Activated naive CD8-positive, alpha-beta T cell treated with anti-CD3 and anti-CD28 coated beads, Interleukin-2, amount 10 ng/mL, durations not matched to agents 7 days and 5 days (primary cell): ENCODE measurements at places on chromosomes 4 and X. TPM values are rescaled to one million over a fixed set of nuclear protein-coding genes. Genes with fewer than 3 reads are reported as not detected.

GRCh38 chrX:1307626-1308340 lies 28.8 kb upstream of the IL3RA start:
- no peaks in the 10 kb centered on the region for H3K27me3 ChIP-seq
- H3K27ac ChIP-seq = no peak overlapping the region
- H3K4me1 ChIP-seq = no peaks in the 10 kb centered on the region
- H3K36me3 ChIP-seq = no peaks in the 10 kb centered on the region
- DNase-seq = no peak

GRCh38 chr4:184940500-184940899 lies 77.8 kb upstream of the HELT start:
- no peak overlapping the region for H3K27ac ChIP-seq
- no peaks in the 10 kb centered on the region for H3K4me1 ChIP-seq
- peaks cover 18% of the 10 kb centered on the region for H3K27me3 ChIP-seq
- no peak overlapping the region for H3K4me3 ChIP-seq

DNA sequence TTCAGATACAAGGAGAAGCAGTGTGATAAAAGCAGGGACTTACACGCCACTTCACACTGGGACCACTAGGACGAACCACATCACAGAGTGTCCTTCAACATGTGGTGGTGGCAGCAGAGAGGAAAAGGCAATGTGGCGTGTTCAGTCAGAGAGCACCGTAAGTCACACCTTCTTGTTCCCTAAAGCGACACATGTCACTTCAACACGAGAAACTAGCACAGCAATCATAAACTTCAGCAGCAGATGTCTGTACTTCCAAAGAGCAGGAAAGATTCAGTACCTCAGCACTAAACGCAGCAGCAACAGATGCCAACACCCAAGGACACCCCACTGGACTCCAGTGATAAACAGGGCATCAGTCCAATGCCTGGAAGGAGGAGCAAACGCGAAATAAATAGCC lies 96.7 kb downstream of the AREG start:
- no peak for DNase-seq
- no peak overlapping the region for H3K27ac ChIP-seq
- H3K27me3 ChIP-seq = peaks cover 6% of the 10 kb centered on the region

GRCh38 chr4:148268835-148269234 lies 173.4 kb downstream of the NR3C2 start:
- H3K27me3 ChIP-seq = no peaks in the 10 kb centered on the region
- H3K36me3 ChIP-seq = peaks cover 5% of the 10 kb centered on the region
- DNase-seq = no peak
- no peaks in the 10 kb centered on the region for H3K4me1 ChIP-seq
- H3K27ac ChIP-seq = no peak overlapping the region
- no peak overlapping the region for H3K4me3 ChIP-seq

- no peaks in the 10 kb centered on the region for H3K36me3 ChIP-seq
- peaks cover 44% of the 10 kb centered on the region for H3K27me3 ChIP-seq
- H3K27ac ChIP-seq = no peak overlapping the region
- no peak for DNase-seq
Measured at GRCh38 chr4:168881781-168882420, 128.2 kb downstream of the CBR4 start.

DNA sequence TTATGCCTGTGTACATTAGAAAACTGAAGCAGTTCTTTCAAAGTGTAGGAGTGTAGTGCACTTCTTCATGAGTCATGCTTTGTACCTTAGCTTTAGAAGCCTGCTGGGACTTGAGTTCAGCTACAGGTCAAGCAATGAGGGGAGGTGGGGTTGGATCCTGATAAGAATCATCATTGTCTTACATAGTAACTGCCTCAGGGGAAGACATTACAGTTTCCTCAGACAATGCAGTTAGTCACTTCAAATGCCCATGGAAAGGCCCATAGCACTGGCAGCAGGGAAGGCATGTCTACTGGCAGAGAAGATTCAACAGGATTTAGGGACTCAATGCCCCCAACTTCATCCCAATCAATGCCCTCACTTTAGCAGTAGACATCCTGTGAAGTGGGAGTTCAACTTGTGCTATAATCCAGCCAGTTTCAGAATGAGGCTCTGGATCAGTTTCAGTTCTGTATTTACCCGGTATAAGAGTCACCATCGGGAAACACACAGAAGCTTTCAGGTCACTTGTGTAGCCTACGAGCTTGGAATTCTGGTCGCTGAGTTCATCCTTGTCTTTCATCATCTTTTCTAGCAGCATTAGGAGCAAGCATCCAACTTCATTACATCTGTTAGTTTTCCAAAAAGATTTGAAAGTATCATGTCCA lies 1216.5 kb downstream of the RAPGEF2 start:
- H3K36me3 ChIP-seq = no peaks in the 10 kb centered on the region
- no peaks in the 10 kb centered on the region for H3K4me1 ChIP-seq
- no peak overlapping the region for H3K4me3 ChIP-seq
- no peaks in the 10 kb centered on the region for H3K27me3 ChIP-seq
- DNase-seq = no peak

DNA sequence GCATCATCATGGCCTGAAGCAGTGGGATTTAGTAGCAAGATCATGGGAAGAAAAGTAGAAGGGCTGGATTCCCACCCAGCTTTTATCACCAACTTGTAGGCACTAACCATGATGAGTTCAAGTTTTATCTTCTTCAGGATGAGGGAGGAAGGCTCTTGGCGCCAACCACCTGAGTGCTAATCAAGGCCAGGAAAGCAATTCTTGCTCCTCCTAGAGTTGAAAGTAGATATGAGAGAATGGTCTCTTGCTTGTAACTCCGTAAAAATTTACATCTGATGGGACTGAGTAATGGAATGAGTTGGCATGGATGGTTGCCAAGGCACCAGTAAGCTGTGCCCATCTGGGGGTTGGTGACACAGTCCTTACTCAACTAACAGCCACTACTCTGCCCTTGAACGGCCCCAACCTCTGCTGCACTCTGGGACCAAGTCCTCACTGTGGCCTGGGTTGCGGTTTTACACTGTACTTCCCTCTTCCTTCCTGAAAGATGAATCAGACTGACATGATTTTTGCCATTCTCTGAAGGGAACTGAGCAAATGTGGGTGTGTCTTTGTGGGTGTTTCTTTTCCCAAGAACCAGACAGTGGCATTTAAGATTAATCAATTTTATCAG lies 39.4 kb upstream of the NDP start:
- DNase-seq = no peak

Gene GYPB
- not detected for total RNA-seq
